HT1080 (cell line): ENCODE measurements at places on chromosomes 11 and 22. TPM values are rescaled to one million over a fixed set of nuclear protein-coding genes. Genes with fewer than 3 reads are reported as not detected.

TRIM49C gene
- not detected in 2 replicates for total RNA-seq

SF3B2 gene
- total RNA-seq: 230 and 239 TPM in 2 replicates

CARD10 gene
- 22.4 and 25.4 TPM in 2 replicates for total RNA-seq

PARVB gene
- total RNA-seq: 54.5 and 69.4 TPM in 2 replicates

CHADL gene
- total RNA-seq: not detected in 2 replicates

ARHGAP8 gene
- not detected in 2 replicates for total RNA-seq

PRG3 gene
- total RNA-seq: not detected in 2 replicates

USH1C gene
- not detected in 2 replicates for total RNA-seq

- no peak for DNase-seq
These were observed 25.9 kb downstream of the PHLDB1 start for GRCh38 chr11:118633319-118633690.

GRCh38 chr22:35972559-35972958 lies 56.1 kb downstream of the RBFOX2 start:
- peak; percentile 3 for DNase-seq

- no peak for DNase-seq
These were observed 117.9 kb downstream of the MED15 start for GRCh38 chr22:20625270-20625669.

DNA sequence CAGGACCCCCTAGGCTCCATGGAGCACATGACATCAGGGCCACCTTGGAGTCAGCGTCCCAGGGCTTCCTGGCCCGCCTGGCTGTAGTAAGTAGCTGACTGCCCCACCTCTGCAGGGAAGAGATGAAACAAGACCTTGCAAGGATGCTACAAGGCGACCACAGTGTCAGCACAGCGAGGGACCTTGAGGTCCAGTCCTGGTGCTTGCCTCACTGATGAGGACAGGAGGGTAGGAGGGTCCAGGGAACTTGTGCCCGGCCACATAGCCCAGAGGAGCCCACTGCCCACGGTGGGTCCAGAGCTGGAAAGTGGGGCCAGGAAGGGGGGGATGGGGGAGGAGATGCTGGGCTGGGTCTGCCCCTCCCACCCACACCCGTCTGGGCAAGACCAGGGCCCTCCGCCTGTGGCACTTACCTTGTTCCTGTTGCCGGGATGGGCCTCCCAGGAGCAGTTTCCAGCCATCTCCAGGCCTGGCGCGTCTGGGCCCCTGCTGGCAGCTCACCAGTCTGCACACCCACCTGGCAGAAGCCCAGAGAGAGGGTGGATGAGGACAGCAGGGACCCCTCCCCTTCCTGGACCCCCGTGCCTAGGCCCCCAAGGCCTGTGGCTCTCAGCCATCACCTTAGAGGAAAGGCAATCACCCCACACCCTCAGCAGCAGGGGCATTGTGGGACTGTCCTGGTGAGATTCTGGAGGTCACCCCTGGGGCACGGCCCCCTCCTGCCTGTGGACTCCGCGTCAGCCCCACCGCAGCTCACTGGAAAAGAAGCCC lies 3.4 kb downstream of the MRGPRF start:
- no peak for DNase-seq

GRCh38 chr22:44668190-44668885 lies 33.7 kb upstream of the PRR5 start:
- no peak for DNase-seq

GRCh38 chr11:61338783-61339489 lies 5.9 kb downstream of the TKFC start:
- DNase-seq: no peak

DNA sequence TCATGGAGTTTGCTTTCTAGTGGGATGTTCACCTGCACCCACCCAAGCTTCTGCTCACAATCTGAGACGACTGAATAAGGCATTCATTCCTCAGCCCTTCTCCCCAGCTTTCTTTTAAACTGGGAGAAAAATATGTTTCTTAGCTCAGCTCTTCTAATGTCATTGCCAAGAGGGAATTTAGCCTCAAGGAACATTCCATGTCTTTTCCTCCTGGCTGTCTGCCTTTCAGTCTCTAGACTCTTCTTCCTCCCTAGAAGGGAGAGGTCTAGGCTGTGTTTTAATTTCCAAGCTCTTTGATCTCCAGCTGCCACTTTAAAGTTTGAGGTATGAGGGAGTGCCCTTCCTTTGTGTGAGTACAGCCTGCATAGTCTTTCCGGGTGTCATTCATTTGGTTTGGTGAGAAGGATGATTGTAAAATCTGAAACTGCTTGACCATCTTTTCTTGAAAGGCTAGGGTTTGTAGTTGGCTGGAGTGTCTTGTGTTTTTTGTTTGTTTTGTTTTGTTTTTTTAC lies 11.7 kb upstream of the HTATIP2 start:
- DNase-seq: no peak

GRCh38 chr22:43152357-43153071 lies 1.2 kb downstream of the TSPO start:
- DNase-seq: peak; percentile 63

- no peak for DNase-seq
These were observed 101.1 kb downstream of the ADAMTS15 start for GRCh38 chr11:130549393-130549999.

GRCh38 chr11:46900091-46900746 lies 18.1 kb downstream of the LRP4 start:
- no peak for DNase-seq

- DNase-seq: peak; percentile 99
These were observed 56.9 kb upstream of the PRSS23 start for GRCh38 chr11:86743223-86744118.

GRCh38 chr11:122138744-122139594 lies 23.0 kb upstream of the BLID start:
- DNase-seq: peak; percentile 70

- no peak for DNase-seq
These were observed 11.5 kb downstream of the ATP5MG start for GRCh38 chr11:118412921-118413320.

DNA sequence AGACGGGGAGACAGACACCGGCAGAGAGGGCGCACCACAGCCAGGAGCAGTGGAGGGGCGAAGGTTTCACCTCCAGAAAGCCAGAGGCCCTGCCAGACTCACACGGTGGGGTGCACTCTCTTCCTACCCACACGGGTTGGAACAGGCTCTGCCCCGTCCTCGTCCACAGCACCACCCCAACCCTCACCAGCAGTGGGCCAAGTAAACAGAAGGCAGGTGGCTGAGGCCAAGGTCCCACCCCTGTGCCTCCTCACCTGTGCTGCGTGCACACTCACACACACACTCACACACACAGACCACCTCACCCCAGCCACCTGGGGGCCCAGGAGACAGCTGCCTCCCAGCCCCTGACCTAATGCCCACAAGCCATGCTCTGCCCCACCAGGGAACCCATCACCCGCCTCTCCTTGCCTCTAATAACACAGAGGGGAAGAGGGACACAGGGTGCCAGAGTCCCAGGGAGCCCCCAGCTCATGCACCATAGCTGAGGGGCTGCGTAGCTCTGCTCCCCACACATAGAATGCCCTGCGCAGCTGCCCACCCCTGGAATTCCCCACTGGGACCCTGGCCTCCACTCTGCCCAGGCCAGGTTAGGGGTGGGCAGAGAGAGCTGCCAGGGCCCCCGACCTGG lies 3.1 kb downstream of the CYB5R3 start:
- DNase-seq: no peak

DNA sequence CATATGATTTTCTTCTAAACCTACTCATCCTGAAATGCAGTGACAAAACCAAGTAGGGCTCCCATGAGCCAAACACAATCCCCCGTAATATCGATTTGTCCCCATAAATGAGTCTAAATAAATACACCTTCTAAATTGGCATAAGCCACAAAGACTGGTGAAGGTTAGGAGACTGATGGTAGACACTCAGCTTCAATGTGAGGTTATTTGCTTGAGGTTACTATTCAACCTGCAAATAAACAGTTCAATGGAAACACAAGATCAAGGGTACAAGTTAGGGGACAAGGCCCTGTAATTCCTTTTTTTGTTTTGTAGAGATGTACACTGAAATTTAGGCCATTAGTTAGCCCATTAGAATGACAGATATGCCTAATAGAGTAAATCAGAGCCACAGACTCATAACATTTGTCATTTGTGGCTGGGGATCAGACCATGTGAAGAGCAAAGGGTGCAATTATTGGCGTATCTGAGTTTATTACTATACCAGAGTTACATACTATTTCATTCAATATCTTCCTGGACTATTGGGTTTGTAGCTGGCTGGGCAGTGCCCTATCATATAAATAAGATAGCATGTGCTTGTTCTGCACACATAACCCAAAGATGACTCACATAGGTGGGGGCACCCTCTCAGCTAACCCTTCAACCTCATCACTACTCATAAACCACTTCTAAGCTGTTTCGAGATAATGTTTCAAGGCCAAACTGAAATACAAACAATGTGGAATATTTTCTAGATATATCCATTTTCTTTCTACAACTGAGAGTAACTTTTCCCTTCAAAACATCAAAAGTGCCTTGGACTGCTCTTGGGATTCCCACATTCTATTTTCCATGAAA lies 695.3 kb downstream of the KCNA4 start:
- peak; percentile 94 for DNase-seq

GRCh38 chr22:30610299-30610698 lies 3.3 kb downstream of the TCN2 start:
- no peak for DNase-seq
